ENCODE measurements at places on chromosomes 3 and 15.

DNA sequence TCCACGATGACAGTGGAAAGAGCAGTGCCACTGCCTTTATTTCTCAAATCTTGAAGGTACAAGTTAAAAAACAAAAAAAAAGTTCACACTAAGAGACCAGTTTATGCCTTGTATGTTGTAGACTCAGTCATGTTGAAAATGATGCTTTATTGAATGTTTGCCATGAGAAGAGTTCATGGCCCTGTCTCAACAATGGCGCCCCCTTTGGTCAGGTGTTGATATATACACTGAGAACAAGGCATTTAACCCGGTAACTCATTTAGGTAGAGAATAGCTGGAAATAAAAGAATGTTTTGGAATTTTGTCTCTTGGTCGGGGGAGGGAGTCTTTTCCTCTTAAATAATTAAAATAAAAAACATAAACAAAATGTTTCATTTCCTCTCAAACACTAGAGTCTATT is 145.6 kb upstream of the SLC2A2 start:
- DNase-seq: no peak

- DNase-seq: peak; percentile 91
Measured at GRCh38 chr3:11155341-11156025, 1.2 kb downstream of the HRH1 start.

DNA sequence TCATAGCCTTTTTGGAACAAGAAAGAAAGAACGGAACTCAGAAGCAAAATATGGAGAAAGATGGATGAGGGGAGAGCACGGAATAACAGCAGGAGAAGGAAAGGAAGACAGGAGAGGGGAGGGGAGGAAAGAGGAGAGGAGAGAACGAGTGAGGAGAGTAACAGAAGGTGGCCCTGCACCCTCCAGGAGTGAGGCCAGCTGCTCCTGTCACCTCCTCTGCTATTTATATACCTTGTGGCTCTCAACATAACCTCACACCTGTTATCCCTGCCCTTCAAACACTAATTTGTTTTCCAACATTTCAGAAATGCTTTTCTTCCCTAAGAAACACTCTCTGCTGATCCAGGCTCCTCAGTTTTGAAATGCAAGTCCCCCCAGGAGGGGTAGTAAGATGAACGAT is 53.4 kb upstream of the ATP2B2 start:
- no peak for DNase-seq

- no peak for DNase-seq
Measured at GRCh38 chr15:101437209-101437608, 52.3 kb downstream of the PCSK6 start.

DNA sequence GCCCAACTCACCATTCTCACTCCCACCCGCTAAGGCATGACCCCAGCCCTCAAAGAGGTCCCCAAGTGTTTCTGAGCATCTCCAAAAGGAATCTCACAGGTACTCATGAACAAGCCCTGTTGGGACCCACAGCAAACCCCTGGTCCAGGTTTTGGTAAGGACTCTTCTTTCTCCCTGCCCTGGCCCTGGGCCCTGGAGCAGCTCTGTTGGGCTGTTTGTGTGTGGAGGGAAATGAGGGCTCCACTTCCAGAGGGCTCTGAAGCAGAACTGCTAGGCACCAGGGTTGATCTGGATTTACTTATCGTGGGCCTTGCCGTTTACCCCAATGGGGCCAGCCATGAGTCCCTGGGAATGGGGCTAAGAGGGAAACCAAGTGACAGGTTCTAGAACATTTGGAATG is 92.9 kb downstream of the TLE3 start:
- DNase-seq: no peak

DNA sequence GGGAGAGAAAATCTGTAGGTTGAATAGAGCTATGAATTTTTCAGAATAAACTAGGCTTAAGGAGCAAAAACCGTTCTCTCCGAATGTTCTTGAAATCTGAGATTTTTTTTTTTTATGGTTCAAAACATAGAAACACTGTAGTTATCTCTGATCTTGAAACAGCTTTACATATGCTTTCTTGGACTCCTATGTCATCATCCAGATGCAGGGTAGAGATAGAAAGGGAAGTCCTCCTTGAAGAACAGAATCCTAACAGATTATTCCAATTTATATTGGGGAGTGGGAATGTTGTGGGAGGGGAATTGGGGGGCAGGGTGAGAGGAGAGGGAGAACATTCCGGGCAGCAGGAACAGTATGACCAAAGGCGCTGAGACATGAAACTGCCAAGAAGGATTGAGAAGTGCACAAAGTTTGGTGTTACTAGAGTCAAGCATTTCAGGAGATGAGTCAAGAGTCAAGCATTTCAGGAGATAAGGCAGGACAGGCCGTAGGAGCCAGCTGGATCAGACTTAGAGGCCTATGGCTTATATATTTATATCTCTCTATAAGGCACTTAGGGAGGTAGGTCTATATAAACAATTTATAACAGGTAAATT is 21.9 kb upstream of the ST3GAL6 start:
- DNase-seq: peak; percentile 8

DNA sequence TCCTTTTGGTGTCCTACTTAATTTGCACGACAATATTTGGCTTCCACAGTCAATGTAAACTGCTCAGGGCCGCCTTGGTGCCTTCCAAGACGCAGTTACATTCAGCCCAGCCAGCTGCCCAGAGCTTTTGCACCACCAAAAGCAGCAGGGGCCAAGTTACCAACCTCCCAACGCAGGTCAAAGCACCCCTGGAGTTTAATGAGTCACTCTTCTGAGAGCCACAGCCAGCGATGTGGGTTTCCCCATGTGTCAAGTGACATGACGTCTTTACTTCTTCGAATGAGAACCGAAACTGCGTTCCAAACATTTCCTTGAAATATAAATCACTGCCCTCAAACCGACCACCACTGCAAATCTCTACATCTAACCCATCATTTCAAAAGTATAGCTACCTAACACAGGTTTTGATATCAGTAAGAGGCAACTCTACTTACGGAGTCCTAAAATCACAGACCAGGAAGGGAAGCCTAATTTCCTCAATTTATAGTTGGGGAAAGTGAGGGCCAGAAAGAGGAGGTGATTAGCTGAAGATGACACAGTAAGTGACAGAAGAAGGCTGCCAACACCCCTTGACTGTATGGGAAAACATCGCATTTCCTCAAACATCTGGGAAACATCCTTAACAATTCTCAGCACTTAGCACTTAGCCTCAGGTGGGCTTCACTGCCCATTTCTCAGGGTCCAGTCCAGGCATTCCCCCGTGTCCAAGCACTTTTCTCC is 24.5 kb downstream of the MB21D2 start:
- DNase-seq: no peak

DNA sequence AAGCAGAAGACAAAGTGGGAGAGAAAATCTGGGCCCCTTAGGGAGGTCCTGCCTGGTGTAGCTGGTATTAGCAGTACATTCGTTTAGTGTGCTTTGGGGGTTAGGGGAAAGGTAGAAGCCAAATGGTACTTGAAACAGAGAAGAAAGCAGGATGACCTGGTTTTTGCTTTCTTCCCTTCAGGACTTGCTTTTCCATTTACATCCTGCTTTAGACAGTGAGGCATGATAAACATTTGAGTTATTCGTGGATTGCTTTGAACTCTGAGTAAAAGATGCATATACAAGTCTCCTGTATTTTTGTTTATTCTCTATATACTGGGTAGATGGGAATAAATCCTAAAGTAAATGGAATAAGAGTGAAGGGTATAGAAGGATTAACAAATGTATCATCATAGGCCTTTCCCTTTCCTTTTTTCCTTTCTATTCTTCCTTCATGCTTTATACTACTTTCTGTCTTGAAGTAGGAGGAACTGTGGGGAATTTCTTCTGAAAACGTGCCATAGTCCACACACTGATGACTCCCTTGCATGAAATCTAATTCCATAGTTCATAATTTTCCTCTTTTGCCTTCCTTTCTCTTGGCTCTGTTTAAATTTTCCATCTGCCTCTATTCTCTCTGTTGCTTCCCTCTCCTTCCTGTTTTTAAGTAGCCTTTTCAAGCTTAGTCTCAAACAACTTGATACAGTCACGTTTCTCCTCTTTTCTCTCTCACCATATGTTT is 139.5 kb upstream of the RBMS3 start:
- peak; percentile 17 for DNase-seq

- DNase-seq: peak; percentile 11
Measured at GRCh38 chr3:72395776-72396311, 452.4 kb downstream of the SHQ1 start.

- DNase-seq: no peak
Measured at GRCh38 chr3:163957072-163957471, 1121.2 kb downstream of the SI start.

DNA sequence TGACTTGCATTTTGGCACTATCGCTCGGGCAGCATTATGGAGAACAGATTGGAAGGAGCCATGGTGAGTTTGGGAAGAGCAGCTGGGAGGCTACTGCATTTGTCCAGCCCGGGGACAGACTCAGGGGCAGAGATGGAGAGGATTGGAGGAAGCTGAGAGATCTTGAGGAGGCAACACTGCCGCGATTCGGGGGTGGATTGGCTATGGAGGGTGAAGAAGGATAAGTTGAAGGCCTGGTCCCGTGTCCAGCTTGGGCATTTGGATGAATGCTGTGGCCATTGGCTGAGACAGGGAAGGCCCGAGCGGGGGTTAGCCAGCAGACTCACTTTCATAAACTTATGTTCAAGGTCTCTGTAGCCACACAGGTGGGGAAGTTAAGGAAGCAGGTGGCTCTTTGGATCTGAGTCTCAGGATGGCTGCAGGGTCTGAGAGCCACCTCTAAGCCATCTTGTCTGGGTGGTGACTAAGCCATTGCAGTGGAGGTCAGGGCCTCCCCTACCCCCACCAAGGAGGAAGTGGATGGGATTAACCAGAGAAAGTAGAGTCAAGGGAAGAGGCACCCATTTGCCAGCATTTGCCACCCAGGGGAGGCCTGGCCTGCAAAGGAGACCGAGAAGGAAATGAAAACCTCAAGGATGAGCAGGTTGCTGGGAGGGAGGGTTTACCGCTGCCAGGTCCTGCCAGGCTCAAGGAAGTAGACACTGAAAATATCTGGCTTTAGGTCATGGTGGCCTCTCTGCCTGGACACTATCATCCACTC is 144.0 kb upstream of the TLE3 start:
- no peak for DNase-seq

- DNase-seq: no peak
Measured at GRCh38 chr15:78702609-78703333, 61.8 kb upstream of the CHRNB4 start.

DNA sequence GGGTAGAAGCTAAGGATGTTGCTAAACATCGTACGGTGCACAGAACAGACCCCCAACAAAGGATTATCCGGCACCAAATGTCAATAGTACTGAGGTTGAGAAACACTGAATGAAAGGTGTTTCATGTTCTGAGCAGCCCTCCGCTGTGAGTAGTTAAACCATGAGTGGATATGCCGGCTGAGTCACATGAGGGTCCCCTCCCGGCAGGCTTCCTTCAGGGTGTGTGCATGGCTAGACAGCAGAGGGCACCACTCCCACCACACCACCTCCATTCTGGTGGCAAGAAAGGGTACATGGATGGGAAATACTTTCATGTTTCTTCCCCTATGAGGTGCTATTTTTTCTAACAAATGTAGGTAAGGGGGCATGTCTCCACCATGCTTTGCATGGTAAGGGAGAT is 128.3 kb upstream of the SEMA6D start:
- DNase-seq: no peak
